Stimulated activated CD4-positive, alpha-beta T cell treated with anti-CD3 and anti-CD28 coated beads, Interleukin-1b, Interleukin-23, amount 100 ng/mL, for 48 hours (primary cell): ENCODE measurements at places on chromosomes 7 and 10.

GRCh38 chr7:16564909-16565426 lies 38.3 kb downstream of the LRRC72 start:
- no peak for DNase-seq

- DNase-seq = no peak
Measured at GRCh38 chr7:47047384-47047783, 534.5 kb downstream of the TNS3 start.

DNA sequence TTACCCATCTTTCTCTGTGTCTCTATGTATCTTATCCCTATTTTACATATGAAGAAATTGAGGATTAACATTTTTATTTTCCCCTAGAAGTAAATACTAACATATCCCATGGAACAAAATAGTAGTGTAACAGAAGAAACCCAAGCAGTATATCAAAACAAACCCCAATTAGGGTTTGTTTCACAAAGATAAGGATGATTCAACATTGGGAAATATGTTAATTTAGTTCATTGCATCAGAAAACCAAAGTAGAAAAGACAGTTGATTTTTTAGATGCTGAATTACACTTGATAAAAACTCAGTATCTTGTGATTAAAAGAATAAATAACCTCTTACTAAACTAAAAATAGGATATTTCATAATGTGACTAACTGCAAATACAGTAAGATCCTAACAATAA lies 87.8 kb downstream of the GLCCI1 start:
- DNase-seq = no peak

DNA sequence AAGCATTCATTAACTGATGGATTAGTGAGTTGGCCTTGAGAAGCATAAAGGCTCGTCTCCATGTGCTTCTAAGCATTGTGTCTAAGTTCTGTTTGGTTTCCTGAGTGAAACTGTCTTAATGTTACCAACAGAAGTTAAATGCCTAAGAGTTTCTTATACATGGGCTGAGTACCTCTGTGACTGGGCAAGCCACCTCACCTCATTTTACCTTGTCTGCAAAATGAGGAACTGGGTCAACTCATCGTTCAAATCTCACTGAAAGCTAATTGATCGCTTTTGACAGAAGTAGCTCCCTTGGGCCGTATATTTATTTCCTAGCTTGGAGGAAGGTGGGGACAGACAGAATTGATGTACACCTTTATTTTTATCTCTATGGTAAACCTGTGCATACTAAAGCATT lies 88.9 kb downstream of the TCF7L2 start:
- no peak for DNase-seq

GRCh38 chr10:70362328-70362727 lies 20.1 kb downstream of the LRRC20 start:
- no peak for DNase-seq

- DNase-seq = no peak
Measured at GRCh38 chr10:15300697-15301096, 70.4 kb downstream of the FAM171A1 start.
